ENCODE measurements at places on chromosomes 11 and 22.

DNA sequence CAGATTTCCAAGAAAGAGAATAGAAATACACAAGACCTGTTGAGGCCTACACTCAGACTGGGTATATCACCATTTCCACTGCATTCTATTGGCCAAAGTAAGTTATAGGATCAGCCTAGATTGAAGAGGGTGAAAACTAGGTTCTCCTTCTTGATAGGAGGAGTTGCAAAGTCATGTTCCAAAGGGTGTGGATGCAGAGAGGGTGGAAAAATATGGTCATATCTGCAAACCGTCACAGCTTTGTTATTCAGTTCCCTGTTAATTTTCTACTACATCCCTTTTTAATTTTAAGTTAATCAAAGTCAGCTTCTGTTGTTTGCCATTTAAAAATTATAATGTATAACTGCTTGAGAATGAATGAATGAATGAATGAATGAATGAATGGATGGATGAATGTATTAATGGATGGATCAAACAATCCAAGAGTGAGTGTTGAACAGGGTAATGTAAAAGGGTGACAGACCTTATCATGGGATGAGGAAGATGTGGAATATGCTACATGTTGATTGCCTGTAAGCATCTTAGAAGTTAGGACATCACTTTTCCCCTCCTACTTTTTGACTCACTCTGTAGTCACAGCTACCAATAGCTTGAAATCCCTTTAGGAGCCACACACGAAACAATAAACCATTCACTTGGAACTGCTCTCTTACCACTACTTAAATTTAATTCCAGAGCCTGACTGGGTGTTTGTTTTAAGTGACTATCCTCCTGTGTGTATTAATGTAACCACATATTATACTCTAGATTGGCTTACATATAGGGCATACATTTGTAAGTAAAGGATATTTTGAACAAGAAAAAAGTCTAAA is 121.5 kb downstream of the CCDC34 start:
- DNase-seq = no peak

GRCh38 chr11:62752994-62753735 is 795 bp downstream of the ZBTB3 start:
- no peak for DNase-seq

DNA sequence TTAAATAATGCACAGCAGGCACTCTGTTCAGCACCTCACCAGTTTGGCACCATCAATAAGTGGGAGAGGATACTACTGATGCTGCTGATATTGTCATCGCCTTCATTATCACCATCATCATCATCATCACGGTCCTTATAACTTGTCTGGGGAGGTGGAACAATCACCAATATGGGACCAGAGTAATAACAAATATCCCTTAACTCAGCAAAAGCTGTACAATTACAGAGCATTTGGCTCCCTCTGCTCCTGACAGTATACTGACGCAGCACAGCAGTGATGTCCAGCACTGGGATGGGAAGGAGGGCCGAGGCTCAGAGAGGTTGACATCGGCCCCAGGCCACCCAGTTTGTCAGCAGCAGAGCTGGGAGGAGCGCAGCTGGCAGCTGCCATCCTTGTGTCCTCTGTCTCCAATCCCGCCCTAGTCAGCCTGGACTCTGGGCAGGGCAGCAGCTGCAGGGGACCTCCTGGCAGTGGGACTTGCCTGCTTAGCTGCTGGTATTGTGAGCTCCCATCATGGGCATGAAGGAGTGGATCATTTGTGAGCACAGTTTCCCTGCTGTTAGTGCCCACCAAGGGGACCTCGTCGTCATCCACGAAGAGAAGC is 90.0 kb downstream of the DHCR7 start:
- DNase-seq = no peak

- no peak for DNase-seq
Measured at GRCh38 chr22:44807915-44808690, 55.7 kb downstream of the ARHGAP8 start.

- DNase-seq = no peak
Measured at GRCh38 chr11:15888556-15889345, 467.6 kb downstream of the SOX6 start.

- DNase-seq = no peak
Measured at GRCh38 chr22:24353121-24353520, 74.3 kb upstream of the ADORA2A start.

All from hypothalamus (tissue), 51 donors.